ENCODE measurements at places on chromosomes 12 and 14. TPM values are rescaled to one million over a fixed set of nuclear protein-coding genes. Genes with fewer than 3 reads are reported as not detected.

The CEBPE gene
- not detected for total RNA-seq

The IAPP gene
- not detected for total RNA-seq

The SLCO1B1 gene
- total RNA-seq = not detected

The HHIPL1 gene
- total RNA-seq = 4.4 TPM

Data from smooth muscle cell of bladder (primary cell).